ENCODE measurements at places on chromosomes 7 and 10.

GRCh38 chr10:15310776-15311568 is 60.1 kb downstream of the FAM171A1 start:
- no peak for DNase-seq

DNA sequence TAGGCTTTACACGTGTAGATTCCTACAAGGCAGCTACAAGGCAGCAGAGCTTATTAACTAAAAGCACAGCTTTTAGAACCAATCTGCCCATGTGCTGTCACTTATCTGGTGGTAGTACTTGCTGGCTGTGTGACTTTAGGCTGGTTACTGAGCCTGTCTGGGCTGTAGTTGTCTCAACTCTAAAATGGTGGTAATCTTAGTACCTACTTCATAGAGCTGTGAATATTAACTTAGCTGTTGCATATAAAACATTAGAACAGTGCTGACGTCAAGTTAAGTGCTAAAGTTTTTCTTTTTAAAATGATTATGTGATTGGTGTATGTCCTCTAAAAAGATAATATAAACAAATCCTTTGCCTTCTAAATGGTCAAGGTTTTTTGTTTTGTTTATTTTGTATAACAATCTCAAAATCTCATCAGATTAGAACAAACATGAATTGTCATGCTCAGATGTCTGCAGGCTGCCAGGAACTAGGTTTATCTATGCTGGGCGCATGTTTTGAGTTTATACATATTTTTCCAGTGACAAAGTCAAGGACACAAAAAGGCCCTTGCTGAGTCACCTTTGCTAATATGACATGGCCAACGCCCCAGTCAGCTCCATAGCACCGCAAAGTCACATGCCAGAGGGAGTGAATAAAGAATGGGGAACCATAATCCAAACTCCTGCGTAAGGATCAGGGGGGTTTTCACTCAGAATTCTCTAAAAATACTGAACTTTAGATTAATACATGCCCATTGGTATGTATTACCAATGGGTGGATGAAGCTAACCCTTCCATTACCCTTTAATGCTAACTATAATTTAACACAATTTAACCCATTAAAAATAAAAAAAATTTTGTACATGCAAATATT is 39.8 kb upstream of the ARL4A start:
- no peak for DNase-seq

GRCh38 chr7:25586513-25586912 is 358.2 kb upstream of the NPVF start:
- no peak for DNase-seq

- no peak for DNase-seq
These were observed 422.2 kb upstream of the ANKRD30A start for GRCh38 chr10:36703179-36703578.

- DNase-seq: no peak
These were observed 35.3 kb upstream of the SLF2 start for GRCh38 chr10:100877461-100877850.

DNA sequence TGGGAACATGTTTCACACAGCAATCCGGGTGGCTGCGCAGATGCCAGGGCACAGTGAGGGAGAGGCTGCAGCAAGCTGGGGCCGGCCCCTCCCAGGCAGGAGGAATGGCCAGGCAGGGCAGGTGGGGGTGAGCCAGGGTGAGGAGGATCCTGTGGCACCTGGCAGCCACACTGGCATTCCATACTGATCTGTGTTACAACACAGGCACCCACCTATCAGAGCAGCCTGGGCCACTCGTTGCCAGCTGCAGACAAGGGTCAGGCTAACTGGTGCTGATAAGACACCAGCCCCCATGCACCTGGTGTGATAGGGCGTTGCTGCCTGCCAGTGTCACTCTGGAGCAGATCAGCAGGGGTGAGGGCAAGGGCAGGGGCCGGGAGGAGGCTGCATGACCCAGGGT is 16.6 kb upstream of the RET start:
- no peak for DNase-seq

DNA sequence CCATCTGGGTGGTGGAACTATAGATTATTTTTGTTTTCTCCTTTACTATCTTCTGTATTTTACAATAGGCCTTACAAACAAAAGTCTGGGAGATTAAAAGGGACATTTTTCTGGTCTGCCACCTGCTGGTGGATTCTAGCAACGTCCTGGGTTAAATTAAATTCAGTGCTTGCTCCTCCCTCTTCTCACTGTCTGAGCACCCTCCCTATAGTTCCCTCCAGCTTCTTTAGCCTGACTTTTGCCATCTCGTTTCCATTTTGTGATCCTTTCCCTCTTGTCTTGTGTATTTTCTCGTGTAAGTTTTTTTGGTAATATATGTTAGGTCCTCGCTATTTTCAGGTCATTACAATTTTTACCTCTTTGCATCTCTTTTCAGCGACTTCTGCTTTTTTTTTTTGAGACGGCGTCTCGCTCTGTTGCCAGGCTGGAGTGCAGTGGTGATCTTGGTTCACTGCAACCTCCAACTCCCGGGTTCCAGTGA is 16.1 kb downstream of the ANKRD16 start:
- DNase-seq: peak; percentile 79

GRCh38 chr10:69650589-69651261 is 20.7 kb downstream of the FAM241B start:
- no peak for DNase-seq

GRCh38 chr7:94957061-94957460 is 49.7 kb downstream of the PPP1R9A start:
- DNase-seq: no peak

DNA sequence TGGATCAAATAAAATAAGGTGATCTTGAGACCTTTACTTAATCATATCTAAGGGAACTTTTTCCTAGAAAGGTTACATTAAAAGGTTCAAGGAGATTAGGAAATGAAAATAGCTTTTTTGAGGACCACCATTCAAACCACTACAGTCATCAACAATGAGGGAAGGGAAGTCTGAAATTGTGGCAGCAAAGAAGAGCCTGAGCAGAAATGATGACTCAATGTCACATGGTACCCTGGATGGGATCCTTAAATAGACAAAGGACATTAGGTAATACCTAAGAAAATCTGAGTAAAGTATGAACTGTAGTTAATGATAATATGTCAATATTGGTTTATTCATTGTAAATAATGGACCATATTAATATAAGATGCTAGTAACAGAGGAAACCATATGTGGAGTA is 236.0 kb downstream of the SEMA3D start:
- DNase-seq: no peak

DNA sequence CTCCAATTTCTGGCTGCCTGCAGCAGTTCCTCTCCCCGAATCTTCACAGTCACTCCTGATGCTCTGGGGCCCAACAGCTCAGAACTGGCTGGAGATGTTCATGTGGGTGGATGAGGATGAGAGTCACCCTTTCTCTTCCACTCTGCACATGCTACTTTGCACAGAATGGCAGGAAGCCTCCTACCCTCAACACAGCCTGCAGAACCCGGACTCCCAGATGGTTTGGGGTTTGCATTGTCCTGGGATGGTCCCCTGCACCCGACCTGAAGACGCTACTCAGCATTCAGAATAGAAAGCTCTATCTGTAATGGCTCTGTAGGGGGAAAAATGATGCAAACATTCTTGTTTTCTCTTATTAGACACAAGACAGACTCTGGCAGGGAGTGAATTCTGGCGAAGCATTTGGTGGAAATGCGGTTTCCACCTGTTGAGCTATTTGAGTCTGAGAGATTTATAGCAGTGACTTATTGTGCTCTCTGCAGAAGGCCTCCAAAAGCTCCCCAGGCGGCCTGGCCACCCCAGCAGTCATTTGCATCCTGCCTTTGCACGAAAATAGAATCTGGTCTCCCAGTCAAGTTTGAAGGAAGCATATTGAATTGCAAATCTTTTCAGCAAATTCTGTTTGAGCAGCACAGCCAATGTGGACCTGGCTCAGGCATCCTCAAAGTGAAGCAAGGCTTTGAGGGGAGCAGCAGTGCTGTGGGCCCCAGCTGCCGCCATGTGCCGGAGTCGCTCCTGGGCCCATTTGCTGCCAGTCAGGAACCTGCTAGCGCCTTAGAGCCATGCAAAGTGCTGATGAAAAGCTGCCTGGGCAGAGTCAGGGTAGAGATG is 309.3 kb downstream of the TCERG1L start:
- peak; percentile 39 for DNase-seq

DNA sequence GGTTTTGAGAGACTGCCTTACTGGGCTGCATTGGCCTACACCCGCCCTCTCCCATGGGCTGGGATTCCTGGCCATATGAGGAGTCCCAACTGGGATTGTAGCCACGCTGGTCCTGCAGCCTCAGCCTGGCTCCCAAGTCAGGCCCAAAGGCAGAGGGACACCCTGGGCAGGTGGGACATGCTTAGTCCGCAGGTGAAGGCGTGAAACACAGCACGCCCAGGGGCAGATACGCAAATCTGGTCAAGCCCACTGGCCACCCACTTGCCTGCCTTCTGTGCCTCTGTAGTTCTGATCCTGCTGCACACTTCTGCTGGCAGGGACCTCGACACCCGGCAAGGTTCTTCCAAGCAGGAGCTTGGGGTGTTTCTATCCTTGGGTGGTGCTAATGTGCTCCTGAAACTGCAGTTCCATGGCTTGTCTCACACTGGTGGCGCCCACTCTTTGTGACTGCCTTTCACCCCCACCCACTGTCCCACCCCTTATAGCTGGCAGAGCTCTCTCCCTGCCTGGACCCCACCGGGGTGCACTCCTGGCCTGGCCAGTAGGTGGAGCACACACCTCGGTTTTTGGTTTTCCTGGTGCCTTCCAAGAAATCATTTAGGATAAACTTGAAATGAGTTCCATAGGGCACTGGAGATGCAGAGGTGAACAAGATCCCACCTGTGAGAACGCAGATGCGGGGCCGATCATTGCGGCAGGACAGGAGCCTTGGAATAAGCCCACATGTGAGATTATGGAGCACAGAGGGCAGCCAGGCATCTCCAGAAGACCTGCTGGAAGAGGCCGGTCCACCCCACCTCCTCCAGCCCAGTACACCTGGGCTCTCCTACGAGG is 47.9 kb downstream of the MKI67 start:
- DNase-seq: peak; percentile 77

- peak; percentile 59 for DNase-seq
These were observed 1.8 kb downstream of the FRAT2 start for GRCh38 chr10:97332591-97333350.

- peak; percentile 2 for DNase-seq
These were observed 641.1 kb downstream of the PCDH15 start for GRCh38 chr10:54159924-54160323.

GRCh38 chr10:61901829-61902444 is 438 bp downstream of the ARID5B start:
- peak; percentile 64 for DNase-seq

DNA sequence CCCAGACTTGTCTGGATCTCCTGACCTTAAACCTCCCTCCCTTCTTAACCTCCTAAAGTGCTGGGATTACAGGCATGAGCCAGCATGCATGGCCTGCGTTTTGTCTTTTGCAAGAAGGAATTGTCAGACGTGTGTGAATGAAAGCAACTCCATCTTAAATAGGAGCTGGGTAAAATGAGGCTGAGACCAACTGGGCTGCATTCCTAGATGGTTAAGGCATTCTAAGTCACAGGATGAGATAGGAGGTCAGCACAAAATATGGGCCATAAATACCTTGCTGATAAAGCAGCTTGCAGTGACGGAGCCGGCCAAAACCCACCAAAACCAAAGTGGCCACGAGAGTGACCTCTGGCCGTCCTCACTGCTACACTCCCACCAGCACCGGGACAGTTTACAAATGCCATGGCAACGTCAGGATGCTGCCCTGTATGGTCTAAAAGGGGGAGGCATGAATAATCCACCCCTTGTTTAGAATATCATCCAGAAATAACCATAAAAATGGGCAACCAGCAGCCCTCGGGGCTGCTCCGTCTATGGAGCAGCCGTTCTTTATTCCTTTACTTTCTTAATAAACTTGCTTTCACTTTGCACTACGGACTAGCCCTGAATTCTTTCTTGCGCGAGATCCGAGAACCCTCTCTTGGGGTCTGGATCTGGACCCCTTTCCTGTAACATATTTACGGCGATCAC is 41.2 kb upstream of the SDK1 start:
- DNase-seq: no peak

DNA sequence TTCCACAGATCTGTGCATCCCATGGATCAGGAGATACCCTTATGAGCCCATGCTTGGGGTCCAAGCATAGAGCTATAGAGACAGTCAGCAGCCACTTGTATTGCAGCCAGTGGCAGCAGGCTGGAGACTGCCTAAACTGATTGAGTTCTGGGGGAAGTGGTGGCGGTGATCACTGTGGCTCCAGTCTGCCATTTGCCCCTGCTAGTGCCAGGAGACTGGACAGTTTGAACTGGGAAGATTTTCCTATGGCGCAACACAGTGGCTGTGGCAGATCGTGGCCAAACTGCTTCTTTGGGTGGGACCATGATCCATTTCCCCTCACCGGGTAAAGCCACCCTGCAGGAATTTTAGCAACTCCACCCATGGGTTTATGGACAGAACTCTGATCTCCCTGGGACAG is 679.7 kb upstream of the SEMA3D start:
- no peak for DNase-seq

DNA sequence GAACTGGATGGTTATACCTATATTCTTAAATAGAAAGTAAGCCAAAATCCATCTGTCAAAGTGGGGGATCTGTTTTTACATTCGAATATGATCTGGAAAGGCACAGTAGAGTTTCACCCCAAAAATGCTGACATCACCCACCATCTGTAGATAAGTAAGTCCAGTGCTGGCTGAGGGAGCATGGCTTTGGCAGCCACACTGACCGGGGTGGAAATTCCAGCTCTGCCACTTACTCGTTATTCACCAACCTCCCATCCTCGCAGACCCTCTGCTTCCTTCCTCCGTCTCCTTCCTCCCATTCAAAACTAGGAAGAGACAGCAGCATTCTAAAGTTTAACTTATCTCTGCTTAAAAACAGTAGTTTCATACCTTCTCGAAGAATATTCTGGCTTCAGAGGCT is 84.9 kb upstream of the GATA3 start:
- no peak for DNase-seq

DNA sequence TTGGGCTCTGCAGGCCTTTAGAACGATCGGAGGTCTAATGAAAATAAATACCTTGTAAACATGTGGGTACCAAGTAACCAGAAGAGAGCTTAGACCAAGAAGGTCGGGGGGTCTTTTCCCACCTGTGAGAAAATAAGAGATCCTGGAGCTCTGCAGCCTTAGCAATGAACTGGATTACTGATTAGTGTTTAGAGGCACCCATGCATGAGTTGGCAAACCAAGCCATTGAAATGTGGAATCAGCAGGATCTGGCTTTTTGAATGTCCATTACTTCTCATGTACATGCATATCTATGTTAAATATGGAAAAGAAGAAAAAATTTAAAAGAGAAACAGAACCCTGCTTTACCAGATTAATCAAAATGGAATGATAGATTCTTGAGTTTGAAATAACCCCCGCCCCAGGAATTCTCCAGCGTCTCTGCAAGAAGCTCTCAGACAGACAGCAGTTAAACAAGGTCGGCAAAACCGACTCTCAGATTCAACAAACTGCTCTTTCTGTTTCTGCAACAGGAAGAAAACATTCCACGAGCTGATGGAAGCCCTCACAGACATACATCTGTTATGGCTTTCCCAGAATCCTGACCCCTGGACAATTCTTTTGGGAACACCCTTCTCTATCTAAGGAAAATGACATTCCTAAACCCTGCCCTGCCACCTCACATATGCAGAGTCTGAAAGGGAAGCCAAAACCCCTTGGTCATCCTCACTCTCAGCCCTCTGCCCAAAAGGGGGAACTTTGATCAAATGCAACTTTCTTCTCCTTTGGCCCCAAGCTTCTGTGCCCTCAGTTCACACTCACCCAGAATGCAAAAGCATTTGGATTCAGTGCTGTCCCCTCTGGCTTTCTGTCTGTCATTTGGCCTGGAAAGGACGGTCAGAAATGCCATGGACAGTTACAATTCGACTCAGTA is 78.7 kb upstream of the EN2 start:
- peak; percentile 43 for DNase-seq

Data from GM23338 (cell line).